ENCODE measurements at places on chromosomes 6 and 20. TPM values are rescaled to one million over a fixed set of nuclear protein-coding genes. Genes with fewer than 3 reads are reported as not detected.

GRCh38 chr20:10006447-10007090, 28.2 kb upstream of the ANKEF1 start:
- no peak for DNase-seq

- DNase-seq: no peak
These were observed 31.2 kb downstream of the MUC22 start for GRCh38 chr6:31041372-31041974.

DNA sequence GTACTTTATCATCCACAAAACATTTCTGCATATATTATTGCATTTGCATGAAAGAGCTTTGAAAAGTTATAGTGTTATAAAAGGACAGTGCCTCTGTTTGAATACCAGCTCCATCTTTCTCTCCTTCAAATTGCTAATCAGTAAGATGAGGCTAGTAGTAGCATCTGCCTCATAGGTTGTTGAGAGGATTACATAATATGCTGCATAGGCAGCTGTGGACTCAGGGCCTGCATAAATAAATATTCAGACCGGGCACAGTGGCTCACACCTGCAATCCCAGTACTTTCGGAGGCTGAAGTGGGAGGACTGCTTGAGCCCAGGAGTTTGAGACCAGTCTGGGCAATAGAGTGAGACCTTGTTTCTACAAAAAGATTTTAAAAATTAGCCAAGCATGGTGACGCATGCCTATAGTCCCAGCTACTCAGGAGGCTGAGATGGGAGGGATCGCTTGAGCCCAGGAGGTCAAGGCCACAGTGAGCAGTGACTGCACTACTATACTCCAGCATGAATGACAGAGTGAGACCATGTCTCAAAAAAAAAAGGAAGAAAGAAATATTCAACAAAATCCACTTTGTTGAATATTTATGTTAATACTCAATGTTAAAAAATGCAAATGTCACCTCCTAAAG, 18.3 kb upstream of the SEC63 start:
- no peak for DNase-seq

ALDH8A1 gene
- total RNA-seq: not detected

LBP gene
- 0.15 TPM for total RNA-seq

GRCh38 chr20:9409981-9410380, 104.4 kb upstream of the LAMP5 start:
- DNase-seq: no peak

FANCE gene
- total RNA-seq: 4.3 TPM

GRCh38 chr6:53837865-53838769, 43.3 kb downstream of the LRRC1 start:
- no peak for DNase-seq

DNA sequence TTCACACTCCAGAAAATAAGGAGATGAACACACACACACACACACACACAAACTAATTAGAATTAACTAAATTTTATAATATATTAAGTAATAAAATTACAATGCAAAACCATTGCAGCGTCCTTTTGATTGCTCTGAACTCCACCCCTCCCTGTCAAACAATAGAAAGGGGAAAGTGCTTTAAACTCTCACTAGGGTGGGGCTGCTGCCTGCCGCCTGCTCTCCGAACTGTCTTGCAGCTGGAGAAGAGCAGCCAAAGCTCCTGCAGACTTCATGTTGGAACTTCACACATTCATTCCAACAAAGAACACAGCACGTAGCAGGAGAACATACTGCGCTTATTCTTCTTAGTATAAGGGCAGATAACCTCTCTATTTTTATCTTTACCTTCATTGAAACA, 83.2 kb downstream of the GCLC start:
- no peak for DNase-seq

SH3BGRL2 gene
- 8.5 TPM for total RNA-seq

- no peak for DNase-seq
These were observed 296.6 kb upstream of the MANEA start for GRCh38 chr6:95280686-95281273.

DNA sequence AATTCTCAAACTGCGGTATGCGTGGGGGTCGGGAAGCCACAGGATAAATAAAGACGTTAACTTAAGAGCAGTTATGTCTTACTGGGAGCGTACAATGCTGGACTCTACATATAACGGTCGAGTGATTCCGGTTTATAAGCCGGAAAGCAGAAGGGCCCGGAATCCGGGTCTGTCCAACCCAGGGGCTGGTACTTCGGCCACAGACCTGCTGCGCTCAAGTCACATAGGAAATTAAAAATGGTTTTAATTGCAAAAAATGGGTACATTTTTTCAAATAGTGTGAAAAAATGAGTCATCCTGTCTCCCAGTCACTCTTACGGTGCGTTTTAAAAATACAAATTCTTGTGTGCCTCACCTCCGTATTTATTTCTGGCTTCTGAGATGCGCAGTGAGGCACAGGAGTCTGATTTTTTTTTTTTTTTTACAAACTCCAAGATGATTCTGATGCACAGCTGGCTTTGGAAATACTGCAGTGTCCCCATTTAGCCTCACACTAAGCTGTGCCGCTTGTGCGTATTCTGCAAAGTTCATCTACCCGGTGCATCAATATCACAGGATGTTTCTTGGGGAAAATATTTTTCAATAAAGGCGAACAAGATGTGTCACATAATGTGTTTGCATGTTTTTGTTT, 1.0 kb downstream of the PCIF1 start:
- no peak for DNase-seq

- no peak for DNase-seq
These were observed 654.7 kb upstream of the FLRT3 start for GRCh38 chr20:14992153-14992552.
